CD4-positive, alpha-beta T cell treated with Interleukin-15 for 4 hours (primary cell): ENCODE measurements at places on chromosomes 16 and 17.

- DNase-seq = no peak
Observed at GRCh38 chr16:3780570-3780969, 63.2 kb upstream of the TRAP1 start.

- no peak for DNase-seq
Observed at GRCh38 chr17:80071116-80071841, 30.1 kb upstream of the GAA start.

DNA sequence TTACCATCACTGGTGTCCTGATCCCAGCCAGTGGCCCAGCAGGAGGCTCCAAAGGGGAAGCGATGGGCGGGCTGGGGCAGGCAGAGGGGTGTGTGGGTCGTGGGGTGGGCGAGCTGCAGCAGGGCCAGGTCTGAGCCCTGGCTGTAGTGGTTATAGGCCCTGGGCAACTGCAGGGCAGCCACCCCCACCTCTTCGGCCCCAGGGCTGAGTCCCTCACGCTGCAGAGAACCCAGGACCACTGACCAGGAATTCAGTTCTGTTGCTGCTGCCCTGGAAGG is 2.2 kb downstream of the PRSS53 start:
- DNase-seq = no peak

- DNase-seq = peak; percentile 38
Observed at GRCh38 chr17:21039839-21040575, 2.8 kb downstream of the USP22 start.

GRCh38 chr17:34360601-34361270 is 2.3 kb downstream of the CCL1 start:
- DNase-seq = no peak

DNA sequence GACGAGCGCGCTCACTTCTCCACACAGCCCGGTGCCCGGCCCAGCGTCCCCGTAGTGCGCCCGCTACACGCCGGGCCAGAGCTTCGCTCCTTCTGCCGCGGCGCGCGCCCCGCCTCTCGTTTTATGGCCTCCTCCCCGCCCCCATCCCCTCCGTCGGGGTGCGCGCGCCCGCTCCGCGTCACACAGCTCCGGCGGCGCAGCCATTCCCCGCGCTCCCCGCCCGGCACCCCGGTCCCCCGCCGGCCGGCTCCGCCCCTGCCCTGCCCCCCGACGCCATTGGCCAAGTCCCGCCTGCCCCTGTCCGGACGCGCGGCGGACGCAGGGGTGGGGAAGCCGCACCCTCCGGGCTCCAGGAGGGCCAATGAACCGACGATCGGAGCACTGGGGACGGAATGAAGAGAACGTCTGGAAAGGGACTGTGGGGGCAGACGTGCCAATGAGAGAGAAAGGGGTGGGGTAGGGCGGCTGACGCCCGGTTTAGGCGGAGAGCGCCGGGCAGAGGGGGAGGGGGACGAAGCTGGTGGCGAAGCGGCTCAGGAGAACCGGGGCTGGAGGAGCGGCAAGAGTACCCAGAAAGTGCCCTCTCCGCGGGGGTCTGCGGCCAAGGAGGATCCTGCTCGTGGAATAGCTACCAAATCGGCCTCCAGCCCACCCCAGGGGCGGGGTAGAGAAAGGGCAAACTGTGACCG is at the start of gene TOB1:
Gene TOB1 (minus strand): TSS at position 94 of the 689 bp plus-strand sequence. CDS start 2,337 bp downstream, outside the sequence.
- DNase-seq = peak; percentile 97

GRCh38 chr16:52707676-52708337 is 160.9 kb upstream of the TOX3 start:
- DNase-seq = no peak

DNA sequence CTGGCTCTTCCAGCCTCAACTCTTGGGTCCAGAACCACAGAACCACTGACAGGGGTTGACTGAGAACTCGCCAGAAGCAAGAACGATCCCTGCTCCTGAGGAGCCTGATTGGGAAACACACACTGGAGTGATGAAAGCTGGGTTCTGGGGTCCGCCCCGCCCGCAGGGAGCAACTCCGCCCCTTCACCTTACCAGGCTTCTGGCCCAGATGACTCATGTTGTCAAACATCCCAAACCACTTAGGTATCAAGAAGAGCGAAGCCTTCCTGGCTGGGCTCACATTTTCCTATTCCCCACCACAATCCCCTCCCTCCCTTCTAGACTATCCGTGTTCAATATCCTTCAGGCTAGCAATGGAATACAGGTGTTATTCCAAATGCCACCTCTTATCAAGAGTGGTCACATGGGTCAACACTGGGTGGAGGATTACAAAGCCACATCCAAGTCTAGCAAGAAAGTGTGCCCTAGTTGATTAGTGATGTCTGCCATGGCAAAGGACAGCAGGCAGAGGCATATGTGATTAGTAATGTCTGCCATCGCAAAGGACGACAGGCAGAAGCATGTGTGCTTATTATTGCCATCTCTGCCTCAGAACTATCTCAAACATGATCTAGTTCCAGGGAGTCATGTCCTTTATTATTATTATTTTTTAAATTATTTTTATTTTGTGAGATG is 70.5 kb downstream of the TIMM22 start:
- DNase-seq = no peak

- DNase-seq = no peak
Observed at GRCh38 chr16:58337090-58337444, 42.2 kb upstream of the PRSS54 start.

- no peak for DNase-seq
Observed at GRCh38 chr17:55086635-55087058, 118.1 kb downstream of the STXBP4 start.
